ENCODE measurements at places on chromosomes 11 and 22.
A peak's percentile ranks its signal among the peaks of the same experiment; 100 is the strongest.

DNA sequence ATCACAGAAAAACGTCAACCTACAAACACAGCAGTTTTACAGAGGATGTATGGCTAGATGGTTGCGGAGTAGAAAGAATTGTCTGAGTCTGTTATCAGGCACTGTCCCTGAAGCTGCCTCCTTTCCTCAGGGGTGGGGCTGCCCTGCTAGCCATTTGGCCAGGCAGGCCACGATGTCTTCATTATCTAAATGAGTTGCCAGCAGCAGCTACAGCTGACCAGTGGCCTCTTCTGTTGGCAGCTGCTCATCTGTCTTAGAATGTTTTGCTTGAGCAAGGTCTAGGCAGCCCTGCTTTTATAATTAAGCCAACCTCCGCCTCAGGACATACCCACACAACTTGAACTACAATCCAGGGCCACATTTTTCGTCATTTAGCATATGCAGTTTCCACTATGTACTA is 17.5 kb downstream of the SLC6A5 start:
- DNase-seq, result no peak

DNA sequence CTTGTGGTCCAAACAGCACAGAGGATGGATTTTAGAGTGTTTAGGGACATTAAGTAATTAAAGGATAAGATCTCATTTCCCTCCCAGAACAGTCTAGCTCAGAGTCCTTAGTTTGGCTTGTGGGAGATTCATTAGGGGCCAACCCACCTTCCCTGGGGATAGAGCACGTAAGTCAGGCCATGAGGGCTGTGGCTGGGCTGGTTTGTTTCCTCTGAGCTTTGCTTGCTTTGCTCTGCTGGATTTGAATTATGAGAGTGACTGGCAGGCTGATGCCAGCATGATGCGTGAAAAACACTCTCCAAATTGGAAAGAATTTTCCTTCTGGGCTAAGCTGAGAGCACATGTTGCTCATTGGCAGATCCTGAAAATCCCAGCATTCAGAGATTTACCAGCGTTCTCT is 84.7 kb upstream of the HEPHL1 start:
- DNase-seq, result no peak

DNA sequence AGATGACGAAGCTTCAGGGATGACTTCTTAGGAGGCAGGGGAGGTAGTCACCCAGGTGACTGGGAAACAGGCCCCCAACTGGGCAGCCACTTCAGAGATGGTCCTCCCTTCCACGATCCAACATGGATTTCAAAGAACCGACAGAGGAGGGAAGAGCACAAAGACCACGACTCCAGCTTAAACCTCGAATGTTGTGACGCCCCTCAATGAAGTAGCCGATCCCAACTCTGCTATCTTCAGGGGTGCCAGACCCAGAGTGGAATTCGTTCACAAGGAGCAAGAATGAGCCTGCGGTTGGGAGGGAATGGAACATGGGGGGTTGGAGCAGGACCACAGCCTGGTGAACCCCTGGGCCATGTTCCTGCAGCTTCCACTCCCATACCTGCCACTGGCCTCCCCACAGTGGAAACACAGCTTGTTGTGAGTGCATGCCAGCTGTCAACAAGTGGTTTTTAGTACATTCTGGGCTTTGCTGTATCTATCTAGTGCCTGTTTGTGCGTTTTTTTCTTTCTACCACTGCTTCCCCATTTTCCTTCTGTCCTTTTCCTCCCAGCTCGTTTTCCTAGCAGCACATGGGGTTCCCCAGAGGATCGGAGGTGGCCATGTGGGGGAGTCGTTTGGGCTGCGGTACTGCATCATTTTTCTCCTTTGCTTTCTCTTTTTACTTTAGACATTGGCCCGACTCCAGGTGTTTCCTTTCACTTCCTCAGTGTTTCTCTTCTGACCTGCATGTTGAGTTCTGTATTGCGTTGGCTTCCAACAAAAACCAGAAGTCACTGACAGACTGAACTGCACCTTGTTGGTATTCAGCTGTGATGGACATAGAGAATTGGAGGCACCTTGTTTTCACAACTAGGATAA is 65.8 kb downstream of the MORC2 start:
- no peak for DNase-seq

DNA sequence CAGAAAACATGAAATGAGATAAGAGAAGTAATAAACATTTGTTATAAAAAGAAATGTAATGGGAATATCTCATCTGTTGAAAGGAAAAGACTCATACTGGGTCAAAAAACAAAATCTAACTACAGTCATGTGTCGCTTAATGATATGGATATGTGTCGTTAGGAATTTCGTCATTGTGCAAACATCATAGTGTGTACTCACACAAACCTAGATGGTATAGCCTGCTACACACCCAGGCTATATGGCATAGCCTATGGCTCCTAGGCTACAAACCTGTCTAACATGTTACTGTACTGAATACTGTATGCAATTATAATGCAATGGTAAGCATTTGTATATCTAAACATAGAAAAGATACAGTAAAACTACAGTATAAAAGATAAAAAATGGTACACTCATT is 89.8 kb upstream of the ZC3H12C start:
- DNase-seq, result no peak

DNA sequence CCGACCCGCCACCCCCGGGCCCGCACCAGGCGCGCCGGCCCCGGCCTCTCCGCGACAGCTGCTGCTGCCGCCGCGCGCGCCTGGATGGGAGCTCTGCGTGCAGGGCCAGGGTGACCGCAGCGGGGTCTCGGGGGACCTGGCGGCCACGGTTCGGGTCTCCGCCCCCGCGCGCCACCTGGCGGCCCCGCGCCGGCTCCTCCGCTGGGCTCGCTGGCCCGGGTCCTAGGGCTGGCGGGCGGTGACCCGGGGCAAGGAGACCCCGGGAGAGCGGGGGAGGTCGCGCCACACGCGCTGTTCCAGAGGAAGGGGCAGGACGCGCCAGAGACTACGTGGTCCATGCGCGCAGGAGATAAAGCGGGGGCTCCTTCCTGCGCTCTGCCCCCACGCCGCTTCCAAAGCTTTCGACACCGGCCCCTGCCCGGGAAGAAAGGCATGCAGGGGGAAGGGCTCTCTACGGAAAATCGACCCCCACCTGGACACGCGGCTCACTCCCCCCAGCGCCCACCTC is 562 bp downstream of the SHANK2 start:
- DNase-seq, result no peak

GRCh38 chr11:67496113-67496512 is 9.1 kb downstream of the PITPNM1 start:
- DNase-seq, result no peak

DNA sequence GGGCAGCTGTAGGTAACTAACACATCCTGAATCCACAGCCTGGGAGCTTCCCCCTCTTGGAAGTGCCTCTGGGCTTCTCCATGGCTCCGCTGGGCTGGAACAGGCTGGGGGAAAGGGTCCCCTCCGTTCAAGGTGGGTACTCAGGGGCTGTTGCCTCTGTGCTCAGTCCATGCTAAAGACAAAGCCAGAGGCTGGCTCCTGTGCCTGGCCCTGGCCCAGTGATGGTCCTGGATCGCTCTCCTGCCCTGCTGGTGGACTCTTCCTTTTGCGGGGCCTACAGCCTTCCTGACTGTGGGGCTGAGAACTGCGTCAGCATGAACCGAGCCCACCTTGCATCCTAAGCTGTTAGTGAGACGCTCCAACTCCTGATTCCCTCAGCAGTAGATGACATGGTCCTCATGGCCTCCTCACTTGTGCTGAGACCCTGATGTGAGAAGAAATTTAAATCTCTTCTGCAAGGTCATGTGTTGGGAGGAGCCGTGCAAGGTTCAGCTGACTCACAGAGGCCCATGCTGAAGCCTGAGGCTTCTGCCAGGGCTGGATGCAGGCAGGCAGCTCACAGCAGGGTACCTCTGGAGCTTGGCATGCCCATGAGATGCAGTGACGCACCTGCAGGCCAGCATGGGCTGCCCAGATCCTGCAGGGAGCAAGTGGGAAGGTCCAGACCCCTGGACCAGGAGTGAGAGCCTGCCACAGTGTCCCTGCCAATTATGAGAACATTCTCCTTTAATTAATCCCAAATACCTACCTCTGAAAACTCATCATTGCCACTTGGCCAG is 1285.5 kb downstream of the TBC1D22A start:
- no peak for DNase-seq

DNA sequence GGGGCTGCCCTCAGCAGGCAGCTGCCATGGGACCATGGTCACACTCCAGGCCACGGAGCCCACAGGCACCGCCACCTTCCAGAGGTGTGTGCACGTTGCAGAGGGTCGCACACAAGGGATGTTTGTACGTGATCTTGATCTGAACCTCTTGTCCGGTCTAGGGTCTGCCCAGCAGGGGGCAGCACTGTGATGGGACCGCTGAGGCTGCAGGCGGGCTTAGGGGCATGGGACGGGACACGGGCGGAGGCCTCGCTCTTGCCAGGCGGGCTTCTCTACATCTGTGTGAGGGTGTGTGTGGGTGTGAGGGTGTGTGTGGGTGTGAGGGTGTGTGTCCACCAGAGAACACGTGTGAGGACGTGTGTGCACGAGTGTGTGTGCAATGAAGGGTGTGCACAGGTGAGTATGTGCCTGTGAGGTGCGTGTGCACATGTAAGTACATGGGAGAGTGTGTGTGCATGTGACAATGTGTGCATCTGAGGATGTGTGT is 52.4 kb downstream of the CACNA1I start:
- DNase-seq, result peak; percentile 39
